ENCODE measurements at places on chromosomes 2 and 18. TPM values are rescaled to one million over a fixed set of nuclear protein-coding genes. Genes with fewer than 3 reads are reported as not detected.

The APCDD1 gene
- total RNA-seq = 9.9 TPM

DNA sequence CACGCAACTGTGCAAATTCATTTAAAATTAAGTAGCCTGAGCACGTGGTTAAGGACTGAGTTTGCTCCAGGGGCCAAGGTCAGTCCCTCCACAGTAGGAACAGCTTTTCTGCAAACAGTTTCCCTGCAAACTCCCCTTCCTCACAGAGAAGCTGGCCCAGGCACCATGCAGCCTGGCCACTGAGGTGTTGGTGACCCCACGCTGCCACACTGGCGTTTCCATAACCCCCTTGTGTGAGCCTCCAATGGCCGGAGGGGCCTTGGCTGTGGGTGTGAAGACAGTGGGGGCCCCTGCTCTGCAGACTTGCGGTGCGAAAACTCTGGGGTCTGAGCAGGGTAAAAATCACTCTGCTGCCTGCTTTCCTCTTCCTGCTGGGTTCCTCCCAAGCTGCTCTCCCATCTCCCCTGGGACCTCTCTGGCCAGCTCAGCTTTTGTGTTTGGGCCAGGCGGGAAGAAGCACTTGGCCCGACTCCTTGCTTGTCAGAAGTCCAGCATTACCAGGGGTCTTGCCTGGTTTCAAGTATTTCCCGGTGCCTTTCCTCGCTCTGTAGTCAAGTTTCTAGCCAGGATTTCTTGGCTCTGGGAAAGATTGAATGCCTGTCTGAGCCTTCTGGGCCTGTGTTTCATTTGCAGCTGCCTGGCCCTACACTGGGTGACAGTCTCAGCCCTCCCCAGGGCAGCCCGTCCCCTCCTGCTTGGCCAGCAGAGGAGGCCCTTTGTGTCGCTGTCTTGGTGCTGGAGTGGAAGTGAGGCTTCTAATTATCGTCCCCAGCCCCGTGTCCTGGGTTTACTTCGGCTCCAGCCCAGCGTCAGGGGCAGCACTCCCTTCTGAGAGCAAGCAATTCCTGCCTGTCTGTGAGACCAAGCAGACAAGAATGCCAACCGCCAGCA is 131.4 kb upstream of the SLC1A4 start:
- peak; percentile 81 for DNase-seq

GRCh38 chr2:79041032-79041448 is 15.5 kb downstream of the REG3G start:
- DNase-seq = no peak

DNA sequence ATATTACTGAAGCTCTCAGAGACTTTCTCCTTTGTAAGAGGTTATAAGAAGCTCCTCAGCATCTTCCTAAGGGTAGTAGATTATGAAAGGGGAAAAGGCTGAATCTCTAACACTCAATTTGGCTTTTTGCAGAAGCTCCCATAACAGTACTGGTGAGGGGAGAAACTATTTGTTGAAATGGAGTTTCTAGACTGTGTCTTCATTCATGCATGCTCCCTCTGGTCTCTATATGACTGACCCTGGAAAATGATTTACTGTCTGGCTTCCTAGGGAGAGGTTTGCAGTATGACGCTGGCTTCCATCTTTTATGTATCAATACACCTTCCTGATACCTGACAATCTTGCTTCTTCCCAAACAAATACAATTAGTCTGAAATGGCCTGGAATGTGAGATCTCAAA is 63.9 kb downstream of the LDAH start:
- no peak for DNase-seq

- DNase-seq = peak; percentile 92
Observed at GRCh38 chr2:43127208-43127940, 99.0 kb downstream of the ZFP36L2 start.

DNA sequence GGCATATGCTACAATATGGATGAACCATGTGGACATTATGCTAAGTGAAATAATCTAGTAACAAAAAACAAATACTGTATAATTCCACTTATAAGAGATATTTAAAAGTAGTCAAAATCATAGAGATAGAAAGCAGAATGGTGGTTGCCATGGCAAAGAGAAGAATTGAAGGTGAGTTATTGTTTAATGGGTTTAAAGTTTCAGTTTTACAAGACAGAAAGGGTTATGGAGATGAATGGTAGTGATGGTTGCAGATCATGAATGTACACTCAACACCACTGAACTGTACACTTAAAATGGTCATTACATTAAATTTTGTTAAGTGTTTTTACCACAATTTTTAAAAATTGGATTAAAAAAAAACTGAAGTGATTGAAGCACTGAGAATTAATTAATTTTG is 298.2 kb upstream of the ZC3H15 start:
- no peak for DNase-seq

- DNase-seq = no peak
Observed at GRCh38 chr2:24586955-24587354, 95.9 kb downstream of the NCOA1 start.

DNA sequence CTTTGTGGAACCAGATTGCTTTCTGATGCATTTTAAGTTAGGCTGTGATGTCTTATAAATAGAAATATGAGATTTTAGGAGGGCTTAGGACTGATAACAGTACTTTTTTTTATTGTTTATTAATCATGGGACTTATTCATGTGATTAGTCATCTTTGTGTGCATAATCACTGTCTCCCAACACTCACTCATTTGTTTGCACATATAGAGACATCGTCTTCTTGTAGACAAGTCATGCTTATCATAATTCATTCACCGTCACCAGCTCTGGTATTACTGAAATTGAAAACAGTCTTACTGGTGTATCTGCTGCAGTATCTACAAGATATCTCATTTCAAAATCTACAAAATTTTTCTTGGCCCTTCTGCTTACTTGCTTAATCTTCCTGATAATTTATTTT is 45.8 kb downstream of the WDR7 start:
- no peak for DNase-seq

GRCh38 chr2:179701524-179702110 is 159.8 kb downstream of the ZNF385B start:
- no peak for DNase-seq

The CNDP1 gene
- total RNA-seq = not detected

DNA sequence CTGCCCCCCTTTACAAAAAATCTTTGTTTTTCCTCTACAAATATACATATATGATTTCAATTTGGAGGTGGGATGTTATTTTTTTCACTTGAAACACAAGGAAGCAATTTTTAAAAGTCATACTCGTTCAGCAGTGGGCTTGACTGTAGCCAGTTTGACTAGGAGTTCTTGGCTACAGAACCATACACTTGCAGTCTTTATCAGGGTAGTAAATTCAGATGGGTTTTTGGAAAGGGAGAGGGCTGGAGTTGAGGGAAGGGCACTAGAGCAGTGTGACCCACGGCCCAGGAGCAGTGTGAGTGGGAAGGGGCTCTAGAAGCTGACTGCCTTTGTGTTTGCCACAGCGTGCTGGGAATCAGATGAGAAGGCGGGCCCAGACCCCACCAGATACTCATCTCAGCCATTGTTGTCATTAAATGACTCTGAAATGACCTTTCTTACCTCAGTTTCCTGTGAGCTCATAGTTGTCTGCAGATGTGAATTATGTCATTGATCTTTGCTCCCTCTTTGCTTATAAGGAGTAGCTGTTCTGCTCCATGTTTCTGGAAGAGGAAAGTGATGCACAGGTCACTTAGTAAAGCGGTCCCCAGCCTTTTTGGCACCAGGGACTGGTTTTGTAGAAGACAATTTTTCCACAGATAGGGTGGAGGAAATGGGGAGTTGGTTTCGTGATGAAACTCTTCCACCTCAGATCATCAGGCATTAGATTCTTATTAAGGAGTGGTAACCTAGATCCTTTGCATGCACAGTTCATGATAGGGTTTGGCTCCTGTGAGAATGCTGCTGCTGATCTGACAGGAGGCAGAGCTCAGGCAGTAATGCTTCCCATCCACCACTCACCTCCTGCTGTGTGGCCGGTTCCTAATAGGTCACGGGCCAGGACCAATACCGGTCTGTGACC is 116.8 kb downstream of the SPTBN1 start:
- no peak for DNase-seq

The TEX44 gene
- total RNA-seq = not detected

GRCh38 chr2:226478109-226478809 is 321.4 kb downstream of the IRS1 start:
- no peak for DNase-seq

GRCh38 chr2:195861821-195862220 is 204.8 kb downstream of the SLC39A10 start:
- DNase-seq = no peak

The DCDC2C gene
- not detected for total RNA-seq

- DNase-seq = no peak
Observed at GRCh38 chr2:181058378-181059269, 78.2 kb downstream of the UBE2E3 start.

GRCh38 chr18:62739911-62740310 is 24.6 kb downstream of the PHLPP1 start:
- no peak for DNase-seq

DNA sequence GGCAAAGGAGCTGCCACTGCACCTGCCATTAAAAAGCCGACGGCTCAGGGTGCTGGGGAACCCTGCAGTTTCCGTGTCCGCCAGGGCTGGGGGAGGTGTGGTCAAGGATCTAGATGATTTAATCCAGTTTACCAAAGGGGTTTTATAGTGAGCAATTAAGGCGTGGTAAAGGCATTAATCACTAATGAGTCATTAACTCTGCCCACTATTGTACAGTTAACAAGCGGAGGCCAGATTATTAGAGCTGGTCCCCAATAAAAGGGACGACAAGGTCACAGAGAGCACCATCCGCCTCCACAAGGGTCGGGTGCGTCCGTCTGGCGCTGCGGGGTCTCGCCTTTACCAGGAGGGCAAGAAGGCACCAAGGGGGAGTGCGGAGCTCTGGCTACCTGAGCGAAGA is 9.6 kb downstream of the RAX start:
- no peak for DNase-seq

DNA sequence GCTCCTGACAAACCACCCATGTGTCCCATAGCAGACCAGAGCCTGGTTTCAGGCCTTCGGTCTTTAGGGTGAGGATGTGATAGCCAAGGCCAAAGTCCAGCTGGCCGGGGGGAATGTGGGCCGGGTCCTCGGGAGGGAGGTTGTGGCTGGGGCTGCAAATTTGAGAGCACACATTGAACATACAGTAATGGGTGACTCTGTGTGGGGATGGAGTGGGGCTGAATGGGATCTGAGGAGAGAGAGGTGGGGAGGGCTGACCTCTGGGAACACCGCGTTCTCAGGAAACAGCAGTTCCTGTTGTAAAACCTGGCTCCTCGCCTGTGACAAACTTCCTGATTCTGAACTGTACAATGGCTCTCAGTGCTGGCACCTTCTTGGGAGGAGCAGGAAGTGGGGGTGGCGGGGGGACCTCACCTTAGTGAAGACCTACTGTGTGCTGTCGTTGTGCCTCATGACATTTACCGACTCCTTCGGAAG is 48.8 kb downstream of the MCFD2 start:
- DNase-seq = no peak

The SH3RF3 gene
- total RNA-seq = 11.2 TPM

The KYNU gene
- 0.67 TPM for total RNA-seq

The CHST9 gene
- not detected for total RNA-seq

DNA sequence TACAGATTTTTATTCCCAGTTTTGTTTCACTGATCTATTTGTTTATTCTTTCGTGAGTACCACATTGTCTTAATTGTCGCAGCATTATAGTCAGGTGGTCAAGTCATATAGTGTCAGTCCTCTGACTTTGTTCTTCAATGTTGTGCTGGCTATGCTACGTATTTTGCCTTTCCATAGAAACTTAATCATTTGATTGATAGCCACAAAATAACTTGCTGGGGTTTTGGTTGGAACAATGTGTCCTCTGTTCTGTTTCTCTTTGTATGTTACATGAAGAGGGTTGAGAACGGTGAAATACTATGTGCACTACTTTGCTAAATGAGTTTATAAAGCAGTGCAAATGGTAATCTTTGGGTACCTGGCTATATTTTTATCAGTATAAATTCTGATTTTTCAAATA is 64.9 kb upstream of the TTC27 start:
- DNase-seq = no peak

- DNase-seq = no peak
Observed at GRCh38 chr2:186508263-186508662, 22.2 kb downstream of the ZC3H15 start.

The ANTXR1 gene
- total RNA-seq = 38.1 TPM

GRCh38 chr2:153100151-153100550 is 378.4 kb downstream of the RPRM start:
- DNase-seq = no peak
